Activated naive CD4-positive, alpha-beta T cell treated with anti-CD3 and anti-CD28 coated beads, Interleukin-2, amount 50 U/mL, for 72 hours (primary cell): ENCODE measurements at places on chromosomes 5 and 9. TPM values are rescaled to one million over a fixed set of nuclear protein-coding genes. Genes with fewer than 3 reads are reported as not detected.

- DNase-seq = no peak
These were observed 184.5 kb downstream of the GNAQ start for GRCh38 chr9:77847059-77847499.

DNA sequence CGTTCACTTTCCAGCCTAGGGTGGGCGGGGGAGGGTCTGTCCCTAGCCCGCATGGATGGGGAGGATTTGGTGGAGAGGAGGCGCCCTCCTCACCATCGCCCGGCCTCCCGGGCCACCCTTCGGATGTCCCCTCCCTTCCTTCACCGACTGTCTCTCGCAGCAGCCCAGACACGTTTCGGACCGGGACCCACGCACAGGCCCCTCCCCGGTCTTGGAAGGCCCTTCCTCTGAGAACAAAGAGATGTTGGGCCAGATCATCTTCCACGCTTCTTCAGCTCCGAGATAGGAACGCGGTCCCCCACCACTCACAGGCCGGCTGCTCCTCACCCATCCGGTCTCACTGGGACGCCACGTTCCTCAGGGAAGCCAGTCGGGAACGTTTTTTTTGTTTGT lies 640 bp upstream of the DPM2 start:
- DNase-seq = no peak

- DNase-seq = no peak
These were observed 194.3 kb downstream of the SMARCA2 start for GRCh38 chr9:2209400-2209799.

DNA sequence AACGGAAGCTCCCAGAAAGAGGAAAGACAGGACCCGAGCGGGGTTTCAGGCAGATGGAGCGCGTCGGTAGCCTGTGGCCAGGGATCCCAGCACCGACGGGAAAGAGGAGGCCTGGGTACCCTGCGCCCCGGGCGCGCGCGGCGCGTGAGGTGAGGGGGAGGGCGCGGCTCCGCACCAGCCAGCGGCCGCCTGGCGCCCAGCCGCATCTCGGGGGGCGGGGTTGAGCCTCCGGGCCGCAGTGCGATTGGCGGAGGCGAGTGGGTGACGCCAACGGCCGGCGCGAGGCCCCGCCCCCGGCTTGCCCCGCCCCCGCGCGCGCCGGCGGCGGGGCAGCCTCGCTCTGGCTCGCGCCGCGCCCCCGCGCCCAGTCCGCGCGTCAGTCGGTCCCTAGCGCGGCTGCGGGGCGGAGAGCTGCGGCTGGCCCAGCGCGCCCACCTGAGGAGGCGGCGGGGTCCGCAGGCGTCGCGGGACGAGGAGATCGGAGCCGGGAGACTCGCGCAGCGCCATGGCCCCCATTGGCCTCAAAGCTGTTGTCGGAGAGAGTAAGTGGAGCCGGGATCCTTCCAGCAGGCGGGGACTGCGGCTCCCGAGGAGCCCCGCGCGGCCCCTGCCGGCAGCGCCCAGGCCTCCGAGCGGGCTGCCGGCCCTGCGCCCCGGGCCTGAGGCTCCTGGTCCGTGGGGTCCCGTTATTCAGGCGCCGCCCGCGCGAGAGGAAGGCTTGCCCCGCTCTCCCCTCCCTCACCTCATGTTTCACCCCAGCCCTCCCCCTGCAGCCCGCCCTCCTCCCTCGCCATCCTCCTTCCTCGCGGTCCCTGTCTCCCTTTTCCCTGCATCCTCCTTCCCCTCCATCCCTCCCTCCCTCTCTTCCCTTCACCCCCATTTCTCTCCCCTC lies at the start of gene STXBP1:
Gene STXBP1, plus strand, starts transcription at position 379 of the 892 bp plus-strand sequence. Its CDS starts 127 bp downstream, at position 506.
- peak; percentile 94 for DNase-seq

TRIO gene
- 13.3 TPM for total RNA-seq

NPDC1 gene
- 34.2 TPM for total RNA-seq

- DNase-seq = no peak
These were observed 17.9 kb downstream of the HNRNPK start for GRCh38 chr9:83962165-83962564.

GRCh38 chr9:113311961-113312360 lies 8.8 kb upstream of the RNF183 start:
- DNase-seq = no peak

QRFP gene
- not detected for total RNA-seq

UBE2D2 gene
- 232 TPM for total RNA-seq

DNA sequence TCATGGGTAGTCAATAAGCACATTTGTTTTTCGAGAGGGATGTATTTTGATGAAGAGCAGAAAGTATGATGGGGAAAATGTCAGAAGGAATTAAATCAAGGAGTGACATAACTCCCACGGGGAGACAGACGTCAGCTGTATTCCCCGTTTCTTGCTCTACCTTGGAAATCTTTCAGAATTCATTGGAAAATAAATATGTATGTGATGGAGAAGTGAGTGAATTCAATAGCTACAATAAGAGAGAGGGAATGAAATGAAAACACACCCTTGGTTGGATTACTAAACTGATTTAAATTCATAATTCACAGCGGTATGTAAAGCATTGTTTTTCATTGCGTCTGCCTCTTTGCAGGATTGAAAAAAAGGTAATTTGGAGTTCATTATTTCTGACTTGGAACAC lies 209.7 kb upstream of the KLF4 start:
- DNase-seq = no peak

- no peak for DNase-seq
These were observed 138.4 kb downstream of the GADD45G start for GRCh38 chr9:89743216-89743572.

ADRA1B gene
- not detected for total RNA-seq

- no peak for DNase-seq
These were observed 102.2 kb downstream of the APTX start for GRCh38 chr9:32899181-32899580.

IFNB1 gene
- total RNA-seq = 0.80 TPM

DNA sequence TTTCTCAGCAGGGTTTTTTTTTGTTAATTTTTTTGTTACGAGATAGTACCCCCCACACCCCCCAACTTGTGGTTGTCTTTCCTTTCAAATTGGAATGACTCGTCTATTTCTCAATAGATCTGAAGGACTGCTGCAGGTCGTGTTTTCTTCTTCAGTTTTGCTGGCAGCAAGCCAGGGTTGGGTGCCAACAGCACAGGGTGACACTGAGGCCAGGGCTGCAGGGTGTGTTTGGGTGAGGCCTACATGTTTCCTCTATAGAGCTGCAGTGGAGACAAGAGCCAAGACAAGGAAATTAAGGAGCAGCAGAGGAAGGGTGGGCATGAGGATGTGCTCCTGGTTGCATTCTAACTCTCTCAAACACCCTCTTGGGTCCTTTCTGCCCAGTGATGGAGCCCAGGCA lies 52.2 kb downstream of the NXNL2 start:
- DNase-seq = no peak

GRCh38 chr5:131258733-131259132 lies 5.1 kb upstream of the CDC42SE2 start:
- no peak for DNase-seq

DNA sequence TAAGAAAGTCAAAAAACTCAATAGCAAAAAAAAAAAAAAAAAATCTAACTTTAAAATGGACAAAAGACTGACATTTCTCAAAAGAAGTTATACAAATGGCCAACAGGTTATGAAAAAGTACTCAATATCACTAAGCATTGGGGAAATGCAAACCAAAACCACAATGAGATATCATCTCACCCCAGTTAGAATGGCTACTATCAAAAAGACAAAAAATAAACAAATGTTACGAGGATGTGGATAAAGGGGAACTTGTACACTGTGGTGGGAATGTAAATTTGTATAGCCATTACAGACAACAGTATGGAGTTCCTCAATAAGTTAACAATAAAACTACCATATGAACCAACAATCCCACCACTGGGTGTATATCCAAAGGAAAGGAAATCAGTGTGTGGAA lies 37.2 kb downstream of the ENC1 start:
- no peak for DNase-seq

- DNase-seq = no peak
These were observed 431.6 kb downstream of the SH3GL2 start for GRCh38 chr9:18010492-18010891.

FGF10 gene
- total RNA-seq = not detected

GARIN3 gene
- total RNA-seq = 0.47 TPM

- no peak for DNase-seq
These were observed 593.8 kb downstream of the ISL1 start for GRCh38 chr5:51977014-51977413.

STK32A gene
- total RNA-seq = not detected

TLX3 gene
- not detected for total RNA-seq

KLF9 gene
- 25.1 TPM for total RNA-seq

RGP1 gene
- 35.1 TPM for total RNA-seq

- DNase-seq = no peak
These were observed 7.6 kb upstream of the CXXC5 start for GRCh38 chr5:139640421-139641115.

GRCh38 chr5:127567026-127567768 lies 49.8 kb downstream of the PRRC1 start:
- no peak for DNase-seq

- no peak for DNase-seq
These were observed 25.9 kb downstream of the ROPN1L start for GRCh38 chr5:10467281-10468198.

DNA sequence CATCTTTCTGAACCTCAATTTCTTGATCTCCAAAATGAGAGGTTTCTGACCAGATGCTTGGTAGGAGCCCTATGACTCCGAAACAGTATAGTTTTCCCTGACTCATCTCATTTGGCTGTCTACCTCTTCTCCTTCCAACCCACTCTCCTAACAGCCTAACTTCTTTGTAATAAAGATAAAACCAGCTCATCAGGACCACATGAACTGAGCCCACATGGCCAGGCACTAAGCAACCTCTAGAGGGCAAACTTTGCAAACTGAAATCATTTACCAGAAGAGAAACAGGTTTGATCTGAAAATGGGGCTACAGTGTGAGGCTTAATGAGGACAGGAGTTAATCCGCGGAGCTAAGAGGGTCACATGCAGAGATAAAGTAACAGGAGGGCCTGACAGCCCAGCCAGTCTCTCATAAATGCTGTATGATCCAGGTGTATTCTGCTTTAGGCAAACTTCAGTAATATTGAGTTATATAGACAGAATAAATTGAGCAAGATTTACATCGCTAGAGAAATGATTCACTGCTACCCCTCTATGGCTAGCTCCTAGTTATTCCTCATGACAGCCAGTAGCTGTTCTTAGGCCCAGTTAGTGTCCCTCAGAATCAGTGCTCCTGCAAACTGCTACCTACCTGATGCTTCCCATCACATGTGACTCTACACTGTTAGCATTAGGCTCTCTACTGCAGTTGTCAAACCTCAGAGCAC lies 64.6 kb downstream of the ABCA1 start:
- DNase-seq = peak; percentile 34

CDKN2B-AS1 gene
- total RNA-seq = 0.20 TPM

GRCh38 chr5:1106385-1107166 lies 5.3 kb downstream of the SLC12A7 start:
- no peak for DNase-seq

GRCh38 chr5:39829441-39829840 lies 404.7 kb upstream of the DAB2 start:
- no peak for DNase-seq

- no peak for DNase-seq
These were observed 62.7 kb upstream of the ASS1 start for GRCh38 chr9:130382096-130382495.

TAF11L9 gene
- total RNA-seq = not detected
